Stimulated activated naive B cell treated with anti-CD40 and anti-IgM and Interleukin-4, amounts not matched to agents 10 μg/mL and 1 μg/mL and 100 μg/mL, for 72 hours (primary cell): ENCODE measurements at places on chromosomes 13 and 19.

DNA sequence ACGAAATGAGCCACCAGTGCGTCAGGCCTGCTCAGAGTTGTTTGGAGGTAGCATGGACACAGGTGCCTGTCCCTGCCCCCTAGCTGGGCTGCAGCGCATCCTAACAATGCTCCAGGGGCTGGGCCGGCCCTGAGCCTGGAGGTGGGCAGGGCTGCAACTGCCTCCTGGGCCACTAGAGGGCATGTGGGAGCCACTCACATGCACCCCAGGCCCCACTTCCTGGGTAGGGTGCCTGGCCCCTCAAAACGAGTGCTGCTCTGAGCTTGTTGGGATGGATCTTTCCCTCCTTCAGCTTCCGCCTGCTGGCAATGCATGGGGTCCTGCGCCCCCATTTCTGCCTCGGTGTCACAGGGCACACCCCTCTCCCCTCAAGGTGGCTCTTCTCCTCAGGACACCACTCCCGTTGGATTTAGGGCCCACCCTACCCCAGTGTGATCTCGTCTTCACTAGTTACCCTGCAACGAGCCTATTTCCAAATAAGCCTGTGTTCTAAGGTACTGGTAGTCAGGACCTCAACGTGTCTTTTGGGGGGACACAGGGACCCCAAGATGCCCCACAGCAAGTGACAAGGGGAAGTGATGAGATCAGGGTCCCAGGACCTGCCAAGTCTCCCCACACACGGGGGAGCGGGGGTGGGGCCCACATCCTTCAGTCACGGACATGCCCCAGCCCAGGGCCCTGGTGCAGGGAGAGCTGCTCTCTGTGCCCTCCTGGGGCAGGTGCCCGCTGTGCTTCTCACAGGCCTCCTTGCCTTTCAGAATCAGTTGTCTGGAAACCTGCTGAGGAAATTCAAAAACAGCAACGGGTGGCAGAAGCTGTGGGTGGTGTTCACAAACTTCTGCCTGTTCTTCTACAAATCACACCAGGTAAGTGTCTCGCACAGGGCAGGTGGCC is 131.3 kb downstream of the STK24 start:
- H3K27ac ChIP-seq, result peak overlapping the region; percentile 84
- peaks cover 10% of the 10 kb centered on the region for H3K36me3 ChIP-seq
- no peaks in the 10 kb centered on the region for H3K27me3 ChIP-seq
- H3K4me1 ChIP-seq, result peaks cover 50% of the 10 kb centered on the region
- peak overlapping the region; percentile 44 for H3K4me3 ChIP-seq
- peak; percentile 52 for DNase-seq

- H3K27ac ChIP-seq, result no peak overlapping the region
- H3K36me3 ChIP-seq, result no peaks in the 10 kb centered on the region
- peaks cover 62% of the 10 kb centered on the region for H3K27me3 ChIP-seq
- H3K4me1 ChIP-seq, result no peaks in the 10 kb centered on the region
Measured at GRCh38 chr19:13302526-13303270, 152.5 kb downstream of the IER2 start.

- H3K36me3 ChIP-seq, result no peaks in the 10 kb centered on the region
- H3K4me1 ChIP-seq, result peaks cover 7% of the 10 kb centered on the region
- no peak overlapping the region for H3K27ac ChIP-seq
- no peak for DNase-seq
- H3K4me3 ChIP-seq, result no peak overlapping the region
- H3K27me3 ChIP-seq, result peaks cover 18% of the 10 kb centered on the region
Measured at GRCh38 chr13:113420833-113421600, 32.3 kb downstream of the ADPRHL1 start.

DNA sequence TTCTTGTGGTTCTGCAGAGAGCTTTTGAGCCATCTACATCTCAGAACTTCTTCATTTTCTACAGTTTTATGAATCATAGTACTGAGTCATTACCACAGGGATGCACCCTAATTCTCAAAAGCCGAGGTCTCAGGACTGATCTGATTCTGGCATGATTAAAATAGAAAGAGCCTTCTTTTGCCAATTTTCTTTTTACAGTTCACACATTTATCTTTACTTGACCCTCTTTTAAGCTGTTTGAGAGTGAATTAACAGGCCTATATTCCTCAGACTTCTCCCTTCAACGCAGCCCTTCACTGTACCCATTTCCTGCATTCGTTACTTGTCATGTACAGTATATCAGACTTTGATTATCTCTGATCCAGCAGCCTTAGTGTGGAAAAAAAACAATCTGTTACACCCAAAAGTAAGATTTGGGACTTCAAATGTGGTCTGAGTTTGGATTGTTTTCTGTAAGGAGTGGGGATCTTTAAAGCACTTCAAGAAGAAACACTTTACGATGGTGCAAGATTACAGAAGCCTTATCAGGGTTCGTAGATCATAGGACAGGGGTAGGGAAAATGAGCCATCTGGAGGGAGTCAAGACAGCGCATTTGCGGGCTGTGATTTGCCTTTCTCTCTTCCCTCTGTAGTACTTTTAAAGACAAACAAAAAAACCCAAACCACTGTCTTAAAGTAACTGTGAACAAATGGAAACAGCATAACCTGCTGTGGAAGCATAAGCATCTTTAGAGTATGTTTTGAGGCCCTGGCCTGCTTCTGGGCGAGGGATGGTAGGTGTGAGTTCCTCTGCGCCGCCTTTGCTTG is 15.3 kb upstream of the GPR183 start:
- peaks cover 68% of the 10 kb centered on the region for H3K4me1 ChIP-seq
- no peaks in the 10 kb centered on the region for H3K27me3 ChIP-seq
- peak overlapping the region; percentile 91 for H3K27ac ChIP-seq
- peak overlapping the region; percentile 52 for H3K4me3 ChIP-seq

DNA sequence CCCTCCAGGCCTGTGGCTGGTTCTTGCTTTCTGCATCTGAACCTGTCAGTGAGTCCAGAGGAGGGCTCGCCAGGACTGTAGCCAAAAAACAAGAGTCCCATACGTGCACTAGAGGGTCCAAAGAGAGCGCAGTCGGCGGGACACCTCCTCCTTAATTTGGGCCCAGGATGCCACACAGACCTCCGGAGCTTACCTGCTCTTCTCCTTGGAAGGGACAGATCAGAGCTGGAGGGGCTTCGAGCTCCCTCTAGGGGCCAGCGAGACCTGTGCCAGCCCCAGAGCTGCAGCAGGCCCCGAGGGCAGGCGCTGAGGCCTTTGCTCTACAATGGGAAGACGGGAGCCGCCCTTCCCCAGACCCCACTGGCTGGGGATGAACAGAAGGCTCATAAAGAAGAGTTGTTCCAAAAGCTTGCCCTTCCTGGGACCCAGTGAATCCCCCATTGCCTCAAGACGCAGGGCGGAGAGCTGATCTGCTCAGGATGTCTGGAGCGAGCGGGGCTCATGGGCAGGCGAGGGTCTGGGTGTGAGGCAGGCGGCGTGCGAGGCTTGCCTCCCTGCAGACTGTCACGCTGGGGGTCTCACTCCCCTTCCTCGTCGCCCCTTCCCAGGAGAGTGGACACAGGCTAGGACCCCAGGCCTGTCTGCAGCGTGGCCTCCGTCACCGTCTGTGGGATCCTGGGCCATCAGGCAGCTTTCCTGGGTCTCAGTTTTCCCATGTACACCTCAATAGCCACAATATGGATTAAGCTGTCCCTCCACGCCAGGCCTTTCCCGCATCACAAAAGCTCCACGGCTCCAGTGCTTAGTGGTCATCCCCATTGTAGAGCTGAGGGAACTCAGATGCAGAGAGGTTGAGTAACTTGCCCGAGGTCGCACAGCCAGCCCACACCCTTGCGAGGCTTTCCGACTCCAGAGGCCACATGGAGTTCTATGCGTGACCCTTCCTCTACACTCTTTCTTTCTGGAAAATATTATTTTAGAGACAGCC is 46.9 kb upstream of the VSTM2B start:
- DNase-seq, result no peak
- no peak overlapping the region for H3K27ac ChIP-seq
